Ovary (tissue), 10 donors: ENCODE measurements at places on chromosomes 12 and 14. TPM values are rescaled to one million over a fixed set of nuclear protein-coding genes. Genes with fewer than 3 reads are reported as not detected.

DNA sequence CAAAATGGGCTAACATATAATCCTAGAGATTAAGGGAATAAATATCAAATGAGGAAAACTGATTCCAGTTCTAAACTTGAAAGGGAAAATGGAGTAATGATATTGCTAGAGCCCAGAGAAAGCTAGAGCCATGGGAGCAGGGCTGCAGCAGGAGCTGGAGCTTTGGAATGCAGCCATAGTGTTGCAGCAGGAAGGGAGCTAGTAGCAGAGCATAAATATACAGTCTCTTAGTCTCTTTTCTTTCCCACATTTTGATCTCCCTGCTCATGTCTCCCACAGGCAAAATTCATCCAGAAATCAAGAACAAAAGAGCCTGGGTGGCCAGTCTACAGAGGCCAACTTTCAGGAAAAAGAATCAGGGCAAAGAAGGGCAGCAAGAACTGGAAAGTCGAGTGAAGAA lies 253.7 kb downstream of the ATXN7L3B start:
- no peak overlapping the region for H3K4me3 ChIP-seq
- no peak overlapping the region for H3K27ac ChIP-seq
- no peaks in the 10 kb centered on the region for H3K4me1 ChIP-seq
- H3K36me3 ChIP-seq, result no peaks in the 10 kb centered on the region

- H3K36me3 ChIP-seq, result no peaks in the 10 kb centered on the region
- no peak overlapping the region for H3K4me3 ChIP-seq
- no peaks in the 10 kb centered on the region for H3K27me3 ChIP-seq
Observed at GRCh38 chr12:5985471-5985870, 40.4 kb upstream of the ANO2 start.

DNA sequence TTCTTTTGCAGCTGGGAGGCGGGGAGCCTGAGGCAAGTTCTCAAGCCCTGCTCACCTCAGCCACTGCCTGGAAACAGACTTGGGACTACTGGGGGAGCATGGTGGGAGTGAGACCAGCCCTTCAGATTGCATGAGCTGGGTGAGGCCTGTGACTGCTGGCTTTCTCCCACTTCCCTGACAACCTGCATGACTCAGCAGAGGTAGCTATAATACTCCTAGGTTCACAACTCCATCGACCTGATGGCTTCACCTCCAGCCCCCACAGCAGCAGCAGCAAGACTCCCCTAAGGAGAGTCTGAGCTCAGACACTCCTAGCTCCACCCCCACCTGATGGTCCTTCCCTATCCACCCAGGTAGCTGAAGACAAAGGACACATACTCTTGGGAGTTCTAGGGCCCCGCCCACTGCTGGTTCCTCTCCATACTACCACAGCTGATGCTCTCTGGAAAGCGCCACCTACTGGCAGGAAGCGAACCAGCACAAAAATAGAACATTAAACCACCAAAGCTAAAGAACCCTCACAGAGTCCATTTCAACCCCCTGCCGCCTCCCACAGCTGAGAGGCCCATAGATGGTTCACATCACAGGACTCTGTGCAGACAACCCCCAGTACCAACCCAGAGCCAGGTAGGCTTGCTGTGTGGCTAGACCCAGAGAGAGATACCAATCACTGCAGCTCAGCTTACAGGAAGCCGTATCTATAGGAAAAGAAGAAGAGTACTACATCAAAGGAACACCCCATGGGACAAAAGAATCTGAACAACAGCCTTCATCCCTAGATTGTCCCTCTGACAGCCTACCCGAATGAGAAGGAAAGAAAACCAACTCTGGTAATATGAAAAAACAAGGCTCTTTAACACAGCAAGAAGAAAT lies 68.7 kb downstream of the RPAP3 start:
- H3K4me3 ChIP-seq, result no peak overlapping the region
- H3K36me3 ChIP-seq, result no peaks in the 10 kb centered on the region
- no peak overlapping the region for H3K27ac ChIP-seq
- no peaks in the 10 kb centered on the region for H3K4me1 ChIP-seq
- H3K27me3 ChIP-seq, result no peaks in the 10 kb centered on the region
- no peak for DNase-seq

DNA sequence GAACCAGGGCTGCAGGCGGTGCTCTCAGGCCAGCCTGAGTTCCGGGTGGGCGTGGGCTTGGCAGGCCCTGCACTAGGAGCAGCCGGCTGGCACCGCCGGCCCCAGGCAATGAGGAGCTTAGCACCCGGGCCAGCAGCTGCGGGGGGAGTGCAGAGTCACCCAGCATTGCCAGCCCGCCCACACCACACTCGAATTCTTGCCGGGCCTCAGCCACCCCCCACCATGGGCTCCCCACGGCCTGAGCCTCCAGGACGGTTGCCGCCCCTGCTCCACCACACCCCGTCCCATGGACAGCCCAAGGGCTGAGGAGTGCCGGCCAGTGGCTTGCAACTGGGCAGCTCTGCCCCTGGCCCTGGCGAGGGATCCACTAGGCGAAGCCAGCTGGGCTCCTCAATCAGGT lies 453.4 kb downstream of the TMTC2 start:
- H3K4me1 ChIP-seq, result no peaks in the 10 kb centered on the region
- no peak overlapping the region for H3K4me3 ChIP-seq
- no peak for DNase-seq
- no peak overlapping the region for H3K27ac ChIP-seq
- H3K36me3 ChIP-seq, result no peaks in the 10 kb centered on the region

GRCh38 chr12:10365696-10366405 lies 24.0 kb downstream of the KLRK1 start:
- no peak for DNase-seq
- H3K4me1 ChIP-seq, result peaks cover 11% of the 10 kb centered on the region
- H3K27ac ChIP-seq, result peak overlapping the region; percentile 96
- no peaks in the 10 kb centered on the region for H3K36me3 ChIP-seq

The CCDC63 gene
- not detected for polyA plus RNA-seq

DNA sequence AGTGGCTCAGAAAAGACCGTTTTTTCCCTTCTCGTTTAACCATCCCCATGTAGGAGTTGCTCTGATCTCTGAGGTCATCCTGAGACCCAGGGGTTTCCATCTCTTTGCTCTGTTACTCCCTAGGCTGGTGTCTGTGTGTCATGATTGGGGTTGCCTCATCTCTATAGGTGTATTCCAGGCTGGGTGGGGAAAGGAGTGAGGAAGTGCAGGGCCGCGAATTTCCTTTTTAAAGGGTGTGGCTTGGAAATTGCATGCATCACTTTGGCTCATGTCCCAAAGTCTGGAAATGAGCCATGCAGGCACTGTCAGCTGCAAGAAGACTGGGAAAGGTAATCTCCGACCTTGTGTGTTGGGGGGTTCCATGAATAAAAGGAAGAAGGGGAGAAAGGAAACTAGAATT lies 201.9 kb downstream of the AACS start:
- no peak for DNase-seq
- H3K36me3 ChIP-seq, result no peaks in the 10 kb centered on the region
- H3K27me3 ChIP-seq, result no peaks in the 10 kb centered on the region
- H3K27ac ChIP-seq, result no peak overlapping the region
- no peaks in the 10 kb centered on the region for H3K4me1 ChIP-seq
- H3K4me3 ChIP-seq, result no peak overlapping the region

The KERA gene
- polyA plus RNA-seq, result 0.10 TPM

GRCh38 chr14:78614593-78614992 lies 444.4 kb downstream of the NRXN3 start:
- no peaks in the 10 kb centered on the region for H3K27me3 ChIP-seq
- no peak for DNase-seq
- H3K27ac ChIP-seq, result no peak overlapping the region
- no peaks in the 10 kb centered on the region for H3K4me1 ChIP-seq
- no peak overlapping the region for H3K4me3 ChIP-seq

The R3HDM2 gene
- polyA plus RNA-seq, result 33.5 TPM
